ENCODE measurements at places on chromosomes 13 and 19. TPM values are rescaled to one million over a fixed set of nuclear protein-coding genes. Genes with fewer than 3 reads are reported as not detected.
A peak's percentile ranks its signal among the peaks of the same experiment; 100 is the strongest.

GRCh38 chr13:95112883-95113282 lies 188.4 kb downstream of the ABCC4 start:
- H3K36me3 ChIP-seq: no peaks in the 10 kb centered on the region
- DNase-seq: no peak
- no peaks in the 10 kb centered on the region for H3K27me3 ChIP-seq
- no peak overlapping the region for H3K27ac ChIP-seq
- no peak overlapping the region for H3K4me3 ChIP-seq
- H3K4me1 ChIP-seq: no peaks in the 10 kb centered on the region

DNA sequence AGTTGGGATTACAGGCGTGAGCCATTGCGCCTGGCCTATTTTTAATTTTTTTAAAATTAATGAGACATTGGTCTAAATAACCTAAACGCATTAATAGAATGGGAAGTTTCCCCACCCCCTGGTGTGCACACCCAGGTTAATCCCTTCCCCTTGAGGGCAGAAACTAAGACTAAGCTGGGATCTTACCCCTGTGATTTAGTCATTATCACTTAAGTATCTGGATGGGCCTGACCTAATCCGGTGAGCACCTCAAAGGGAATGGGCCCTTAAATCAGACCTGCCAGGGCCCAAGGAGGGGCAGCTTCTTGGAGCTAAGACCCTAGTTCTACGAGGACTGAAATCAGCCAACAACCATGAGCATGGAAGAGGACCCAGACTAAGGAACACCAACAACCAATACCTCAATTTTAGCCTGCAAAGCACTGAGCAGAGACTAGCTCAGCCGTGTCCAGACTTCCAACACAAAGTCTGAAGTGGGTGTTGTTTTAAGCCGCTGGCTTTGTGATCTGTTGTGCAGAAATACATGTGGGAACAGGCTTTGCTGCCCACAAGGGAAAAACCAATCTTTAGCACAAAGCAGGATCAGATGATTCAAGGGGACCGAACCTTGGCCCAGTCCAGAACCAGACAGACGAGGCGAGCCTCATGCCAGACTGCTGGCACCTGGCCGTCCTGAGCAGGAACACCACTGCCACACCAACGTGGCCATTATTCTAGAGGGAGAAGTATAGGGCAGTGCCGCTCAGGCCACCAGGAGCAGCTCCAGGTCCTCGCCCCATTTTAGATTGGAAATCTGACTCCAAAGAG lies 7.1 kb downstream of the UBE2S start:
- peaks cover 7% of the 10 kb centered on the region for H3K4me1 ChIP-seq
- DNase-seq: peak; percentile 70
- H3K27me3 ChIP-seq: no peaks in the 10 kb centered on the region
- H3K4me3 ChIP-seq: no peak overlapping the region
- no peak overlapping the region for H3K27ac ChIP-seq
- peaks cover 31% of the 10 kb centered on the region for H3K36me3 ChIP-seq

- peak; percentile 77 for DNase-seq
- no peak overlapping the region for H3K27ac ChIP-seq
- H3K4me1 ChIP-seq: peaks cover 16% of the 10 kb centered on the region
- no peak overlapping the region for H3K4me3 ChIP-seq
- H3K36me3 ChIP-seq: no peaks in the 10 kb centered on the region
- no peaks in the 10 kb centered on the region for H3K27me3 ChIP-seq
These were observed 113.2 kb downstream of the TM9SF2 start for GRCh38 chr13:99614465-99614885.

- no peak overlapping the region for H3K27ac ChIP-seq
- H3K36me3 ChIP-seq: no peaks in the 10 kb centered on the region
- no peak for DNase-seq
- no peak overlapping the region for H3K4me3 ChIP-seq
These were observed 871.4 kb upstream of the GPC6 start for GRCh38 chr13:92355213-92355612.

Gene DCT
- not detected for total RNA-seq

Data from Karpas-422 (cell line).